ELR (cell line): ENCODE measurements at places on chromosomes 2 and 18.
A peak's percentile ranks its signal among the peaks of the same experiment; 100 is the strongest.

DNA sequence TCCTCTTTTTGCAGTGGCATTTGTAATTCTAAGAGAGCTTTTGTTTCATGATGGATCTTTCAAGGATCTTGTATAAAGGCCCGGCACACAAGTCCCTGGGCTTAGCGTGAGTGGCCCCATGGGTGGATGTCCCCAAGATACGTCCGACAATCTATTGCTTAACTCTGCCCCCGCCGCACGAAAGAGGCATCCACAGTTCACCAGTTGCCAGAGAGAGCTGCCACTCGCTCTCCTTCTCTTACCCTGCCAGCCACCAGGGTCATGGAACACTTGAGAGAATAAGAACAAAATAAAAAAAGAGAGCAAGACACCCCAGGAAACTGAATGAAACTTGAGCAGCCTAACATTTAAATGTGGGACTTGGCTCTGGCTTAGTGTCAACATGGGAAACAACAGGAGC lies 92.3 kb downstream of the CTAGE1 start:
- no peak for DNase-seq

DNA sequence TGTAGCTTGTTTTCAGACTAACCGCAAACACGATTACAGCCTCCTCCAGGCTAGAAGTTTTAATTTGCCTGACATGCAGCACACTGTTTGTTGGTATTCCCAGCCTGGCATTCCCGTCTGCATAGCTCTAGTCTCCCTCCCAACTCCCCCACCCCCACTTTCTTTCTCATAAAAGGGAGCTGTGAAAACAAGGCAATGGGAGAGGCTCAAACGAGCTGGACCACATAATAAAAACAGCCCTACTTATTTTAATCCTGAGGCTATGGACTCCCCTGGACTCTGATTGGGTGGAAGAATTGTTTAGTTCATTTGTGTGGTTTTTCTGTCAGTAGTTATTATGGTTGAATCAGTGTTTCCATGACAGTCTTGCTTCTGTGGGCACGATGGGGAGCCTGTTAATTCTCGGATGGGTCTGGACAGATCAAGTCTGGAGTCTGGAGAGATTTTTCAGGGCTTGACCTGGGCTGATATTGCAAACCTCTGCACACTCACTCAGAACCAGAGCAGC lies 1.2 kb downstream of the STON1 start:
- peak; percentile 58 for DNase-seq

- DNase-seq = peak; percentile 93
These were observed 59.4 kb downstream of the HK2 start for GRCh38 chr2:74893332-74893731.

GRCh38 chr18:38884050-38884449 lies 1318.5 kb upstream of the CELF4 start:
- DNase-seq = no peak

GRCh38 chr2:162916286-162916801 lies 77.8 kb upstream of the KCNH7 start:
- DNase-seq = no peak

GRCh38 chr2:157067562-157067961 lies 189.9 kb upstream of the GALNT5 start:
- DNase-seq = peak; percentile 13

GRCh38 chr2:167954495-167954894 lies 292.9 kb downstream of the STK39 start:
- DNase-seq = no peak

DNA sequence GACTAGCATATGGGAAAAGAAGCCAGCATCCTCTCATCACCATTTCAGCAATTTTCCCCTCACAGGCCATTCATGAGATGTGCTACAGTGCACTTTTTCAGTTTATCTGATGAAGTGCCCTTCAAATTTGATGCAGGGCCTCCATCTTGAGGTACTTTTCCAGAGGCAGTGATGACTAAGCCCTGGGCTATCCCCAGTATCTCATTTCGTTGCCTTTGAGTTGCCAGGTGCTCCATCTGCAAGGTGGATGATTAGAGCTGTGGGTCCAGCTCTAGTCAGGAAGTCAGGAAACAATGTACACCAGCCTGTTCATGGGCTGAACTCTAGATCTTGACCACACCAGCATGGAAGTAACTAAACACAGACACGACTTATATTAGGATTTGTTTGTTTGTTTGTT lies 425.2 kb downstream of the METTL4 start:
- DNase-seq = no peak
